ENCODE measurements at places on chromosomes 5 and 9.
A peak's percentile ranks its signal among the peaks of the same experiment; 100 is the strongest.

- peak; percentile 85 for DNase-seq
Observed at GRCh38 chr5:13354611-13355010, 589.9 kb downstream of the DNAH5 start.

GRCh38 chr5:111520908-111521307 is 8.6 kb upstream of the STARD4 start:
- DNase-seq: no peak

DNA sequence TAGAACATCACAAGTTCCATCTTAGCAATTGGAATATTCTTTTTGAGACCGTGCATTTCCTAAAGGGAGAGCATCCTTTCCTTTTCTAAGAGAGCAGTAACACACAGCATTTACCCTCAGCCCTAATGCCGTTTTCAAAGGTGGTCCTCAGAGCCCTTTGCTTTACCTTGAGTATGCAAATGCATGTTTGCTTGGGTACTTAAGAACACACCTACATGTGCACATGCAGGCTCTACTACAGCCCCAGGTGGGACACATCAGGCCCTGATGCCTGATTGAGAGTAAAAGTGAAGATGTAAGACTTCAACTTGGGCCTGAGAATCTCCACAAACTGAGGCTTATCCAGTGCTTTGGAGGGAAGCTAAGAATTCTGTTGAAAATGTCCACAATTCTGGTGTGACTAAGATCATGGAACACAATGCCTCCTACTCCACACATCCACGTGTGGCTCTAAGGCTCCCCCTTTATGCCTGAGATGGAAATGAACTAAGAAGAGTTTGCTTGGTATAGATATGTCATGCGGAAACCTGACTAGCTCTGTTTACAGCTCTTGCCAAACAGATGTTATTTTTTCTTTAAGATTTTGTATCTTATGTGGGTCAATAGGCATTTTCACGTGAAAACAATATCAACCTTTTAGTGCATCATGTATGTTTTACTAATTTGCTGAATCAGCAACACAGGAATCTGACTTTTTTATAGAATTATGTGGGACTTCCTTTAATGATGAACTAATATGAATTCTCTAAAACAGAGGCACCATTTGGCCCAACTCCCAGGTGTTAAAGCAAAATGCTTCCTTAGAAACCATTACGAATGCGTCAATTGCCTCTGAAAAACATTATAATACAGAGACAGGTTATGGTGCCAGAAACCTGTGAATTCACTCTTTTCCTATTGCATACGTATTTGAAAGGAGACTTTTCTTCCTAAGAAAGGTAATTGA is 48.9 kb upstream of the SLC2A8 start:
- peak; percentile 73 for DNase-seq

DNA sequence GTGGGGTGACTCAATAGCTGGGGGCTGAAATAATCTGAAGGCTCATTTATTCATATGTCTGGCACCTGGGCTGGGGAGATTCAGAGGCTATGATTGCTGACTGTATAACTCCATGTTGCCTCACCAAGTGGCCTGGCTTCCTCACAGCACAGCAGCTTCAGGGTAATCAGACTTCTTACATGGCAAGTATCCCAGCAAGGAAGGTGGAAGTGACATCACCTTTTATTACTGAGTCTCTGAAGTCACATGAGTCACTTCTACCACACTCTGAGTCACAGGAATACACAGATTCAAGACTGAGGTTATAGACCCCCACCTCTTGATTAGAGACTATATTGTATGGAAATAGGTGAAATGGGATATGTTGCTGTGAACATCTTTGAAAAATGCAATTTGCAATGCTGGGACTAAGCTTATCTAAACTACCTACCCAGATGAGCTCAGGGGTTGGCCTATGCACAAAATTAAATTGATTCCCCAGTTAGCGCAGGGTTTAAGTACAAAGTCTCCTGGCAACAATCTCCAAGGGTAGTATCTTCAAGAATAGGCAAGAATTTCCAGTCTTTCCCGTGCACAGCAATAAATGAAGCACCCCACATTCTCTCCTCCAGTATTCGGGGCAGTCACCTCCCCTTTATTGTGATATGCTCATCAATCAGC is 553.1 kb downstream of the LRRC70 start:
- DNase-seq: peak; percentile 89

Data from astrocyte of the spinal cord (primary cell).